ENCODE measurements at places on chromosomes 7 and 10.

- DNase-seq: no peak
Observed at GRCh38 chr10:68364101-68364886, 31.6 kb upstream of the PBLD start.

GRCh38 chr7:2802504-2803341, 41.4 kb downstream of the GNA12 start:
- DNase-seq: no peak

- DNase-seq: no peak
Observed at GRCh38 chr7:40749877-40750276, 615.1 kb downstream of the SUGCT start.

DNA sequence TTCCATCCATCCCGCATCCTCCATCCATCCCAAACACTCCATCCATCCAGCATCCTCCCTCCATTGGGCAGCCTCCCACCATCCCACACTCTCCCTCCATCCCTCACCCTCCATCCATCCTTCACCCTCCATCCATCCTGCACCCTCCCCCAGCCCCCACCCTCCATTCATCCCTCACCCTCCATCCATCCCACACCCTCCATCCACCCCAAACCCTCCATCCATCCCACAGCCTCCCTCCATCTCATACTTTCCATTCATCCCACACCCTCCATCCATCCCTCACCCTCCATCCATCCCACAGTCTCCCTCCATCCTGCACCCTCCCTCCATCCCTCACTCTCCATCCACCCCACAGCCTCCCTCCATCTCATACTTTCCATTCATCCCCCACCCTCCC, 60.4 kb downstream of the FOXI2 start:
- peak; percentile 3 for DNase-seq

DNA sequence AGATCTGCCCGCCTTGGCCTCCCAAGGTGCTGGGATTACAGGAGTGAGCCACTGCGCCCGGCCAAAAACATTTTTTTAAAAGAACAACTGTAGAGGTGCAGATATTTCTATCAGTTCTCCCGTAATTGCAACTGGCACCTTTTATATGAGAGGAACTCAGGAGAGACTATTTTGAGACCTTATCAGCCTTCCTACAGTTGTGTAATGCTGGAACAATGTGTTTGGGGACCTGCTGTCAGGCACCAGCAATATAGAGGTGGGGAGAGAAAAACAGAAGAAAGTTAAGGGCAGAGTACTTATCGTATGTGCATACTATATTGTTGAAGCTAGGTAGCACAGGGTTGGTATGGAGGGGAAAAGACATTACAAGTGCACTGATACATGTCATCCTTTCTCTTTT, 343.8 kb upstream of the ANKRD30A start:
- DNase-seq: no peak

- no peak for DNase-seq
Observed at GRCh38 chr7:68276725-68277124, 1280.1 kb downstream of the TYW1 start.

- DNase-seq: no peak
Observed at GRCh38 chr7:34277016-34277802, 371.9 kb downstream of the BMPER start.

DNA sequence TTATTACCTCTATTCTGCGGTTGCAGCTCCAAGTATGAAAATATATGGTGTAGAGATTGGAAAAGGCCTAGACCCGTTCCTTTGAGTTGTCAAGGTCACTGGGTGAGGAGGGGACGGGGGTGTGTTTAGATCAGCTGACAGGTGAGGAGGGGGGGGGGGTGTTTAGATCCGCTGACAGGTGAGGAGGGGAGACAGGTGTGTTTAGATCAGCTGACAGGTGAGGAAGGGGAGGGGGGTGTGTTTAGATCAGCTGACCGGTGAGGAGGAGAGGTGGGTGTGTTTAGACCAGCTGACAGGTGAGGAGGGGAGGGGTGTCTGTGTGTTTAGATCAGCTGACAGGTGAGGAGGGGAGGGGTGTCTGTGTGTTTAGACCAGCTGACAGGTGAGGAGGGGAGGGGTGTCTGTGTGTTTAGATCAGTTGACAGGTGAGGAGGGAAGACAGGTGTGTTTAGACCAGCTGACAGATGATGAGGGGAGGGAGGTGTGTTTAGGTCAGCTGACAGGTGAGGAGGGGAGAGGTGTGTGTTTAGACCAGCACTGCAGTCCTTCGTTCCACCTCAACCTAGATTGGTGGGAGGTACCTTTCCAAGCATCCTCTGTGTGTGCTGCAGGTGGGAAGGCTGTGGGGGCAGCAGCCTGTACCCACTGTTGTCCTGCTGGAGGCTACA, 655.0 kb upstream of the ADARB2 start:
- DNase-seq: no peak

GRCh38 chr10:47181052-47181849, 118.7 kb upstream of the GDF10 start:
- DNase-seq: no peak

DNA sequence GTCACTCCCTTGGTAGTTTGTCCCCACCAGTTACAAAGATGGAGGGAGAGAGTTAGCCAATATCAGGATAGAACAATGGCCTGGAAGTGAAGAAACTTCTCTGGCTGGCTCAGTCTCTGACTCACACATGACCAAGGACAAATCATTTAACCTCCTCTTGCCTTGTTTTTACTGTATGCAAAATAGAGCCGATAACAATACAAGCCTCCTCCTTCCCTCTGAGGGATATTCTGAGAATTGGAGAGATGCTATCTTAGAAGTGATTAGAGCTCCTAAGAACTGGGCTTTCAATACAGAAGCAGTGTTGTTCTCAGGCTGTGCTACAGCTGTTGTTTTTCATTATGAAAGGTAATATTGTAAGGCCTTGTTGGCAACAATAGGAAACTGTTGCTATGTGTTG, 87.7 kb upstream of the EGR2 start:
- no peak for DNase-seq

- DNase-seq: no peak
Observed at GRCh38 chr10:117239721-117240620, 943 bp upstream of the SLC18A2 start.

- peak; percentile 19 for DNase-seq
Observed at GRCh38 chr7:20330928-20331909, 519 bp downstream of the ITGB8 start.

DNA sequence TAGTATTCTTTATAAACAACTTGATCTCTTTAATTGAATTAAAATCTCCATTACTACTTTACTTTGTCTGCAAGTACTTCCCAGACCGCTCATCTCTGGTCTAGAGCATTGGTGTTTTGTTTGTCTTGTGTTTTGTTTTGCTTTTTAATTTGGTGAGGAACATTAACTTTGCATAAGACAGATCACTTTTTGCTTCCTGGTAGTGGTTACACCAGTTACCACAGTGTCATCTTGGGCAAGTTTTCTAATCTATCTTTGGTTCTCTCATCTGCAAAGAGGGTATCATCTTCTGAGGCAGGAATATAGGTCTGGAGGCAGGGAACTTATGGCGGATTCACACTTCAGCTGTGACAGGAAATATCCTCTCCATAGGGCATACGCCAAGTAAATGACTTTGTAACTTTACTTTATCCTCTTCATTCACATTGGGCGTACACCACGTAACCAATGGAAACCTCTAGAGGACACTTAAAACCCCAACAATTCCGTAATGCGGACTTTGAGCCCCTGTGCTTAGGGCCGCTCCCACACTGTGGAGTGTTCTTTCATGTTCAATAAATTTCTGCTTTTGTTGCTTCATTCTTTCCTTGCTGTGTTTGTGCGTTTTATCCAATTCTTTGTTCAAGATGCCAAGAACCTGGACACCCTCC, 83.2 kb upstream of the JAZF1 start:
- no peak for DNase-seq

- no peak for DNase-seq
Observed at GRCh38 chr7:149130572-149131198, 4.6 kb upstream of the ZNF425 start.

- DNase-seq: no peak
Observed at GRCh38 chr10:69241575-69241974, 21.4 kb downstream of the HKDC1 start.

DNA sequence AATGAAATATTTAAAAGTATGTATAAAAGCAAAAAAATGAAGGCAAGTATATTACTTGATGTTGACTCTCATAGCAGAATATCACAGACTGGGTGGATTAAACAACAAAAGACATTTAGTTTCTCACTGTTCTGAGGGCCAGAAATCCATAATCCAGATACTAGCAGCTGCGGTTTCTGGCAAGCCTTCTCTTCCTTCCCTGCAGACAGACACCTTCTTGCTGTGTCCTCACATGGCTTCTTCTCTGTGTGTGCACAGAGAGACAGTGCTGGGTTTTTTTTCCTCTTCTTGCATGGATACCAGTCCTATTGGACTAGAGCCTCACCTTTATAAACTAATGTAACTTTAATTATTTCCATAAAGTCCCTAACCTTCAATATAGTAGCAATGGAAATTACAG, 127.9 kb upstream of the AKR1E2 start:
- DNase-seq: no peak

- no peak for DNase-seq
Observed at GRCh38 chr7:16813232-16813616, 8.4 kb upstream of the AGR2 start.

GRCh38 chr10:6637053-6637452, 57.0 kb upstream of the PRKCQ start:
- no peak for DNase-seq

DNA sequence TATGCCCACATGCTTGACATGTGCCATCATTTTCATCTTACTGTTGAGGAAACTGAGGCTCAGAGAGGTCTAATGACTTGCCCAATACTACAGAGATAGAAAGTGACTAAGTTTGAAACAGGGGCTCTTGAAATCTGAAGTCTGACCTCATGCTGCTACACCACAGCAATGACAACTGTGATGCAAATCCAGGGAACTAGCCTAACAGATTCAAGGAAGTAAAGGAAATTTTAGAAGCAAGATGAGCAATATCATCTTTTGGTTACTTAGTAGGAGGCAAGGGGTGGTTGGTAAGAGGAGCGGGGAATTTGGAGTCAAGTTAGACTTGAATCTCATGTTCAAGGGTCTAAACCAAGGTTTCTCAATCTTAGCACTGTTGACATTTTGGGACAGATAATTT, 26.3 kb upstream of the OSBPL3 start:
- DNase-seq: no peak

- DNase-seq: no peak
Observed at GRCh38 chr10:63719226-63719856, 198.1 kb downstream of the REEP3 start.

GRCh38 chr7:136293272-136293671, 316.1 kb upstream of the MTPN start:
- no peak for DNase-seq
